Stimulated activated CD8-positive, alpha-beta memory T cell treated with anti-CD3 and anti-CD28 coated beads, Interleukin-15, amount 100 ng/mL, for 48 hours (primary cell): ENCODE measurements at places on chromosomes 7 and 10.
A peak's percentile ranks its signal among the peaks of the same experiment; 100 is the strongest.

GRCh38 chr10:95287281-95287680 is 3.5 kb downstream of the PDLIM1 start:
- DNase-seq, result no peak

DNA sequence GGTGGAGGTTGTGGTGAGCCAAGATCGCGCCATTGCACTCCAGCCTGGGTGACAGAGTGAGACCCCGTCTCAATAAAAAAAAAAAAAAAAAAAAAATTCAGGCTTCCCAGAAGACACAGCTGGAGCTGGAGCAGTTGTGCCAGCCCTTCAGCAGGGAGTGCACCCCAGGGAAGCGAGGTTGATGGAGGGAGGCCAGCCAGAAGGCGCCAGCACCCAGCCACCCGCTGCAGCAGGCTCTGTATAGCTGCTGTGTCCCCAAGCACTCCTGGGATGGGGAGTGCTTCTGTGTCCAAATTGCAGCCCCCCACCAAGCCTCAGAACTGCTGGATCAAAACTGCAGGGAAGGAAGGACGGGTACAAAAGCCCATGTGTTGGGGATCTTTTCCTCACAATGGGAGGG is 47.8 kb downstream of the COBL start:
- no peak for DNase-seq

DNA sequence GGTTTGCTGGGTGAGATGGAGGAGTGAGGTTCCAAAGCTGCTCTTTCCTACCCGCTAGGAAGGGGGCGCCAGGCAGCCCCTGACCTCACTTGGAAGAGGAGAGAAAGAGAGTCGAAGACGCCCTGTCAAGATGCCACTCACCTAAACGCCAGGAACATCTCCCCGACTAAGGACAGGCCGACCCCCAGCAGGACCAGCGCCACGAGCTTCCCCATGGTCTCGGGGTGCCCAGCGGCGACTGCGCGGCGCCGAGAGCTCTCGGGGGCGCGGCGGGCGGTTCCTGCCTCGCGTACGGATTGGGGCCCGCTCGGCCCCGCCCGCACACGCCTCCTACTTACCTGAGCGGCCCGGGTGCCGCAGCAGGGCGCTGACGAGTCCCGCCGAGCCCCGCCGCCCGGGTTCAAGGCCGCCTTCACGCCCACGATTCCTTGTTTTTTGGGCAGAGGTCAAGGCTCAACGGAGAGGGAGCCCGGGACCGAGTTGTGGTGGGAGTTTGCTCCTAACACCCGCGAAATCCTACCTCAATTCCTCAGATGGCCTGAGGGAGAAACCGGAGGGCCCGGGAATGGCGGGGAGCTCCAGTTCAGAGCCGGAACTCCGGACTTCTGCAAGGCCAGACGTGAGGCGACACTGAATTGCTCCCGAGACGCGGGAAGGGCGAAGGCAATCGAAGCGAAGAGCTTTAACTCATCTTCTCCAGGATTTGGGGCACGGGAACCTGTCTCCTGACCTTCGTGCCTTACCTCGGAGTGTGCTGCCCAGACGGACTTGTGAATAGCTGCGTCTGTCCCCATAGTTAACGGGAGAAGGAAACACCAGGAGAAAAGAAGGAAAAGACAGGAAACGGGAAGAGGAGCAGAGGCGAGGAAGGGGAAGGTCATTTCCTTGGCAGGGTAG is at the start of gene PON3:
TSS of gene PON3 (minus strand) at position 240 of the 897 bp plus-strand sequence. CDS start at position 215, 25 bp downstream.
- no peak for DNase-seq

DNA sequence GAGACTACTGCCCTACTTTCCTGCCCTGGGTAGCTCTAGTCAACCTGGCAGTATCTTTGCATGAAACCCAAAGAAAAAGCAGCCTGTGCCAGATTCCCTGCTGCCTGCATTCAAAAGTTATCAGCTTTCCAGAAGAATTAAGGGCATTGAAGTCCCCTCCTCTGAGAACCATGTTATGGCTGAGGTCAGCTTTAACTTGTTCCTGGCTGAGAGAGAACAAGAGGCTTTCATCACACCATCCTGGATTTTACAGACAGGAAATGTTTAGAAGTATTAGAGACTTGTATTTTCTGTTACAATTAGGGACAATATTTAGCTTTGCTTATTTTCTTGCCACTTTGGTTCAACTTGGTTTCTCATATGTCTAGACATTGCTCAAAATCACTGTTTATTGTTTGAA is 238.8 kb downstream of the ARL4A start:
- no peak for DNase-seq

GRCh38 chr7:23893942-23894891 is 184.2 kb downstream of the STK31 start:
- DNase-seq, result peak; percentile 58

GRCh38 chr7:91367812-91368578 is 103.8 kb downstream of the FZD1 start:
- no peak for DNase-seq

- no peak for DNase-seq
Observed at GRCh38 chr7:132414857-132415256, 161.4 kb downstream of the PLXNA4 start.

DNA sequence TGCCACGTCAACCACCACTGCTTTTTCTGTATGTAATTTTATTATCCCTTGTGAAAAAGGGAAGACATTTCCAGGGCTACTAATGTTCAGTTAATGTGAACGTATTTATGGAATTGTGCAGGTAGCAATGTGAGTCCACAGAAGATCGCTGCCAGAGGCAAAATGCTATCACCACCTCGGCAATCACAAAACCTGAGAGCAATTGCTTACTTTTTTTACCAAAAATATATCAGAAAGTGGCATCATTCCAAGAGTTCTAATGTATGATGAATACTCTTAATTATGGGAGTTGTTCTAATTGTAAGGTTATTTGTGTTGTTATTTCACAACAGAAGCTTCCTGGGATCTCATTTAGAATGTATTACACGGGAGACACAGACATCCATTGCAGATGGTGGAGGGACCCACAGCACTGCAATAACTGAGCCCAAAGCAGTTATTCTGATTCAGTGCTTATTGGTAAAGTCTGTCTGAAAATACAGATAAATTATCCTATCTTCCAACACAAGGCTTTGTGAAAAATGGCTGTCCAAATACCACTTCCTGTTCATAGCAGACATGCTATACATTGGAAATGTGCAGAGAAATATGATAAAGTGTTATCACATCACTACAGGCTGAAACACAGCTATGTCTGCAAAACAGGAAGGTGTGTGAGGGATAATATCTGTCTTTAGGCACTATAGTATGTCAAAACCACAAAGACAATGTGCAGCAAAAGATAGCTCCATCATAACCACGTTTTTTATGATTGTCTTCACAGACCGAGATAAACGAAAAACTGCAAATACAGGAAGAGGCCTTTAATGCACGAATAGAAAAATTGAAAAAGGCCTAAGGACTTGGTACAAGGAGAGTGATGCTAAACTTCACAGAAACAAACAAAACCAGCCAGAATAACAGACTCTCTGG is 102.7 kb downstream of the CABCOCO1 start:
- no peak for DNase-seq

- no peak for DNase-seq
Observed at GRCh38 chr7:26182706-26183105, 17.8 kb downstream of the HNRNPA2B1 start.

DNA sequence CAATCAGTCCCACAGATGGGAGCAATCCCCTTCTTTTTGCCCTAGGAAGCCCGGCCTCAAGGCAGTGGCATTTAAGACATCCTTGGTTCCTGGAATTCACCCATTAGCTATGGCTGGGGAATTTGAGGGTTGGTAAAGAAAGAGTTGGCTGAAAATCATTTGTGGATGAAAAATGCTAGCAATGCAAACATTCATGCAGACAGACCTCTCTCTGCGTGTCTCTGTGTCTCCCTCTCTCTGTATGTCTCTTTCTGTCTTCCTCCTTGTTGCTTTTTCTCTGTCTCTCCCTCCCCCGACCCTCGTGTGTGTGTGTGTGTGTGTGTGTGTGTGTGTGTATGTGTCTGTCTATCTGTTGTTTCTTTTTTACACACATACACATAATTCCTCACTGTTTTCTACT is 19.4 kb downstream of the LDB3 start:
- DNase-seq, result no peak

GRCh38 chr7:4766666-4767519 is 8.5 kb upstream of the AP5Z1 start:
- no peak for DNase-seq

- no peak for DNase-seq
Observed at GRCh38 chr10:114893251-114893650, 44.7 kb upstream of the TRUB1 start.

- no peak for DNase-seq
Observed at GRCh38 chr7:141439776-141440175, 111.4 kb upstream of the AGK start.

DNA sequence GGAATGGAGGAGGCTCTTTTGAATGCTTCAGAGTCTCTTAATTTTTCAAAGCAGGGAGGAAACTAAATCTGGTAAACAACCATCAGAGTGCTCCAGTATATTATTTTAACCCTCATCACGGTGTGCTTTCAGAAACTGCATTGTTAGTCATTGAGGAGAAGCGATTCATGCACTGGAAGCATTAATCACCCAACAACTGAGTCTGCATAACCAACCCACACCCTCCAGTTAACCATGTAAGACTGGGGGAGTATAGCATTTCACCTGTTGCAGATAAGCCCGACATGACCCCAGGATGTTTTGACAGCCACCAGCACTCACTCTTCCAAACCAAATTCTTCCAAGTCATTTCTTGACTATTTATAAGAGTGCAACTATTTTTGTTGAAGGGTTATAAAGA is 257.6 kb downstream of the GATA3 start:
- no peak for DNase-seq

- no peak for DNase-seq
Observed at GRCh38 chr10:10193848-10194247, 823.8 kb upstream of the CELF2 start.

DNA sequence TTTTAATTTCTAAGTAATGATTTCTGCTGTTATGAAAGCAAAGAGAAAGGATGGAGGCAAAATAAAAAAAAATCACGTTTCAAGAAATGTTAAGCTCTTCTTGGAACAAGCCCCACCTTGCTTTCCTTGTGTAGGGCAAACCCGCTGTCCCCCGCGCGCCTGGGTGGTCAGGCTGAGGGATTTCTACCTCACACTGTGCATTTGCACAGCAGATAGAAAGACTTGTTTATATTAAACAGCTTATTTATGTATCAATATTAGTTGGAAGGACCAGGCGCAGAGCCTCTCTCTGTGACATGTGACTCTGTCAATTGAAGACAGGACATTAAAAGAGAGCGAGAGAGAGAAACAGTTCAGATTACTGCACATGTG is 2.4 kb downstream of the ADRB1 start:
- no peak for DNase-seq

- no peak for DNase-seq
Observed at GRCh38 chr10:36187380-36188079, 545.4 kb upstream of the FZD8 start.

DNA sequence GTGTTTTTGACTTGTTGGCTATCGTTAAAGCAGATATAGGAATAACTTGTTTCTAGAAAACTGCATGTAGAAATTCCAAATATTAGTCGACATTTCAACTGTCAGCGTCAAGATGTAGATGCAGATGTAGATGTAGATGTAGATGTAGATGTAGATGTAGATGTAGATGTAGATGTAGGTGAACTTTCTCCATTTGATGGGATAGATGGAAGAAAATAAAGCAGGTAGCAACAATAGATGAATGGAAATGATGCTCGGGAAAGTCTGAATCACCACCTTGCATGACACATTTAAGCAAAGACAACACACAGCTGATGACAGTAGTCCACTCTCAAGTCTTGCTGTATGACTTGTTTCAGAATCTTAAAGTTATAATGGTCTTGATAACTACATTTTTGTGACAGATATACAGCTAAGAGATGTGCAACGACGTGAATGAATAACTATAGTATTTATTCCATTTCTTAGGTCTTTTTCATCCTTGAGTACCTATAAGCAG is 53.5 kb downstream of the SND1 start:
- no peak for DNase-seq

GRCh38 chr7:148304083-148304335 is 286.6 kb upstream of the C7orf33 start:
- DNase-seq, result no peak

DNA sequence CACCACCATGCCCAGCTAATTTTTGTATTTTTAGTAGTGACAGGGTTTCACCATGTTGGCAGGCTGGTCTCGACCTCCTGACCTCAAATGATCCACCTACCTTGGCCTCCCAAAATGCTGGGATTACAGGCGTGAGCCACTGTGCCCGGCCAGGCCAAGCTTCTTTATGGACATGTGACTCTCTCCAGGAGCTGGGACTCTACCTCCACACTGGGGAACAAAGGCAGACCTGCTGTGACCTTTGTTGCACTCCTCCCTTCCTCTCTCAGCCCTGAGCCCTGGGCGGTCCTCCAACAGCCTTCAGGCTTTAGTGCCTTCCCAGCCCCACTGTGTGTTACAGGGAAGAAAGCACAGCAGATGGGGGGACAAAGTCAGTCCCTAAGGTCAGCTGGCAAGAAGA is 55.0 kb upstream of the DUSP5 start:
- DNase-seq, result no peak

DNA sequence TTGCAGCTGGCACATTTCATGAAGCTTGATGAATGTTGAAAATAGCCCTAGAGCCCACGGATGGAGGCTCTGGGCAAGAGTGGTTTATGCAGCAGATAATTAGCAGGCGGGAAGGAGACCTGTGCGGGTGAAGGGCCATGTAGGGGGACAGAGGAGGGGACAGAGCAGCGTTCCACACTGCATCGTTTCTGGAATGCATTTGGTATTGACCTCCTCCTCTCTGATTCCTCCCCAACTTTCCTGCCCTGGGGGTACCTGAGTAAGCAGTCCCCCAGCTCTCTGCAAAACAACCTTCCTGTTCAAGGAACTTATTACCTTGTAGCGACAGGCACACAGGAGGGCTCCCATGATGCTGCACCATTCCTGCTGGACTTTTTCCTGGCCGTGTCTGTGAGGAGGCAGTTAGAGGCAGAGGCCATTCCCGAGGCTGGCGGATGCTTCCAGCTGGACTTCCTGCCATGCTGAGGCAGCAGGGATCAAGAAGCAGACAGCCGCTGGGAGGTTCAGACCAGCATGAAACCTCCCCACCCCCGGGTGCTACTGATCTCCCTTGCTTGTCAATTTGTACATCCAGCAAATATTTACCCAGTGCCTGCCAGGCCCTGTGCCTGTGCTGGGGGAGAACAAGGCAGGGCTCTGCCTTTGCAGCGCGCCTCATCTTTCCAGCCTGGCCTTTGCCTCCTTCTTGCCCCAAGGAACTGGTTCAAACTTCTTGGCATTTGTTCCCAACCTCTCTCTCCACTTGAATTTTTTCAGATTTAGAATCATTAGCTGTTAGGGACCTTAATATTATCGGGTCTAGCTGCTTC is 28.7 kb downstream of the SLC29A3 start:
- DNase-seq, result no peak

DNA sequence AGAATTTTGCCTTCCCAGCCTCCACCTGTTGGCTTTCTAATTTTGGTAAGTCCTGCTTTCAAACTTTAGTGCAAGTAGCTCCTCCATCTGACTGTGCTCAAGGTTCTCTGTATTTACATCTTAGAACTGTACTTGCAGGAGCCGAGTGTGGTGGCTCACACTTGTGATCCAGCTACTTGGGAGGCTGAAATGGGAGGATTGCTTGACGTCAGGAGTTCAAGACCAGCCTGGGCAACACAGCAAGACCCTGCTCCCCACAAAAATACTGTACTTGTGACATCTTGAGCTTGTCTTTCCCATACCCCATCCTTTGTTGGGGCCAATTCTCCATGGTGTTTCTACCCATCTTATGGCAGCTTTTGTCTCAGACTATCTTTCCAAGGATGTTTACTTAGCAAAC is 4.7 kb upstream of the VDAC2 start:
- no peak for DNase-seq

- no peak for DNase-seq
Observed at GRCh38 chr7:1665549-1666316, 4.3 kb upstream of the ELFN1 start.
